Transverse colon (tissue), 4 donors: ENCODE measurements at places on chromosomes 3 and 15. TPM values are rescaled to one million over a fixed set of nuclear protein-coding genes. Genes with fewer than 3 reads are reported as not detected.

The TBL1XR1 gene
- 39.6 TPM for total RNA-seq

The MNS1 gene
- total RNA-seq: not detected

The SHISA5 gene
- 74.3 TPM for total RNA-seq

The TEX9 gene
- total RNA-seq: 3.4 TPM

The RBP2 gene
- total RNA-seq: not detected

DNA sequence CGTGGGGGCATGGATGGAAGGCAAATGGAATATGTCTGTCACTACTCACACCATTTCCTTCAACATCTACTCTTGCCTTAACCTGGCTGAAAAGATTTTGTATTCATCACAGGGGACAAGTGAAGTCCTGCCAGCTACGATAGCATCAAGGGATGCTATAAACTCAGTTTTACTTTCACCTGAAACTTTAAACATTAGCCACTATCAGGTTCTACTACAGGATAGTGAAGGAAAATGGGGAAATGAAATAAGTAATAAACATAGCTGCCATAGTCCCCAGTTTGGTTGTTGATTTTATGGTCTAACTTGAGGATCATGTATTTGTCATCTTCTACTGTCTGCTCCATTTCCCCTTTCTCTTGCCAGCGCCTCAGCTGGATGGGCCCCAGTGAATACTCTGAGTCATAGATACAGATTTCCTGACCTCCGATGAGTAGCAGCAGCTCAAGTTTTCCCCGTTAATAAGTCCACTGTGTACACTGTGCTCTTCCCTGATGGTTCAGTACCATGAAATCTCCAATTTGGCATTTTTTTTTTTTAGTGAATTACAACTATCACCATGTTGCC lies 338.2 kb upstream of the SLCO3A1 start:
- no peaks in the 10 kb centered on the region for H3K36me3 ChIP-seq
- H3K4me1 ChIP-seq: no peaks in the 10 kb centered on the region
- DNase-seq: no peak

GRCh38 chr15:84829428-84829827 lies 12.3 kb downstream of the ALPK3 start:
- H3K4me1 ChIP-seq: peaks cover 6% of the 10 kb centered on the region
- no peak for DNase-seq
- no peaks in the 10 kb centered on the region for H3K27me3 ChIP-seq
- no peaks in the 10 kb centered on the region for H3K36me3 ChIP-seq
- H3K4me3 ChIP-seq: no peak overlapping the region
- H3K27ac ChIP-seq: no peak overlapping the region

DNA sequence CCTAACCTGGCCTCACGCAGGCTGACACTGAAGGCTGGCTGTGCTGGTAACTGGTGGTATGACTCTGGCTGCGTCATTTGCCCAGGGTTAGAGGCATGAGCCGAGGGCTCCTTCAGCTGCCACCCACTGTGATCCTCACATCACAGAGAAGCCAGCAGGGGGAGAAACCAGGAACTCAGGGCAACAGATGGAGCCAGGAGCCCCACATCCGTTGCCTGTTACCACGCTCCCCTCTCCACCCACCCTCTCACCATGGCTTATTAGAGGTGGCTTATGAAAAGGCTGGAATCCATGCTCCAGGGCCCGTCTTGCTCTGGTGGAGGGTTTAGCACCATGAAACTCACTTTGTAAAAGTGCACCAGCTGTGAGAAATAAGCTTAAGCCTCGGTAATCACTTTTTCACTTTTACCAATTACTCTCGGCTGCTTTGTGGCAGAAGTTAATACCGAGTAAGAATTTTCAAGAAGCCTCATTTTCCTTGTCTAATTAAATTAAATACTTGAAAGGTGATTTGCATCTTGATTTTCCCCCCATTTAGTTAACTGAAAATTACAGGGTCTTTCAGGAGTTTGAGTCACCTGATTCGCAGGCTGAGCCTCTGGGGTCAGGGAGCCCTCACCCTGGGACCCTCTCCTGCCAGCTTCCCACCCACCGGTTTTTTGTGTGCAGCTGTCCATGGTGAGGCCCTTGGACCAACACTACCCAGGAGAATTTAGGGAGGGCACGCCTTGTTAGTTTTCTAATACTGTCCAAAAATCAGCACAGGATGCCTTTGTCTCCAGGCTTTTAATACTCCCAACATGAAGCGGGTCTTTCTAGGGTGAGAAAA lies 60.9 kb downstream of the ASB7 start:
- no peaks in the 10 kb centered on the region for H3K27me3 ChIP-seq
- peak overlapping the region; percentile 2 for H3K27ac ChIP-seq
- H3K4me1 ChIP-seq: no peaks in the 10 kb centered on the region
- DNase-seq: no peak

DNA sequence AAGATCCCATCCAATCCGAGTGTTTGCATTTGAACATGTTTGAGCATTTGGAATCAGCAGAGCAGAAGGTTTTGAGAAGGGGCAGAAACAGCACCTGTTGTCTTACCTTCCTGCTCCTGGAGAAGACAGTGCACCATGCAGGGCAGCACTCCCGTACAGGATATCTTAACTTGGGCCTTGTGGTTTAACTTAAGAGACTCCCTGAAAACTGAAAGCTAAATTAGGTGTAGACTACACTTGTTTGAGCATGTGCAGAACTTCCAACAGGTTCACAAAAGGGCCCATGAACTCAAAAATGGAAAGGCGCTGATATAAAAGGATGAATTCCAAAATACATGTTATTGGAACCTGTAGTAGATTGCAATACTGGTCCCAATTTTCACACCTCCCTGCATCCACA lies 175.4 kb upstream of the PRICKLE2 start:
- no peak overlapping the region for H3K27ac ChIP-seq
- H3K27me3 ChIP-seq: no peaks in the 10 kb centered on the region
- no peak for DNase-seq
- H3K4me3 ChIP-seq: no peak overlapping the region
- no peaks in the 10 kb centered on the region for H3K36me3 ChIP-seq
- H3K4me1 ChIP-seq: no peaks in the 10 kb centered on the region

- DNase-seq: no peak
- H3K36me3 ChIP-seq: no peaks in the 10 kb centered on the region
- no peak overlapping the region for H3K4me3 ChIP-seq
Measured at GRCh38 chr3:25674670-25675069, 10.0 kb upstream of the TOP2B start.

GRCh38 chr15:57455929-57456328 lies 79.6 kb downstream of the CGNL1 start:
- H3K4me1 ChIP-seq: no peaks in the 10 kb centered on the region
- DNase-seq: no peak
- H3K4me3 ChIP-seq: no peak overlapping the region
- H3K27ac ChIP-seq: no peak overlapping the region
- H3K27me3 ChIP-seq: no peaks in the 10 kb centered on the region

DNA sequence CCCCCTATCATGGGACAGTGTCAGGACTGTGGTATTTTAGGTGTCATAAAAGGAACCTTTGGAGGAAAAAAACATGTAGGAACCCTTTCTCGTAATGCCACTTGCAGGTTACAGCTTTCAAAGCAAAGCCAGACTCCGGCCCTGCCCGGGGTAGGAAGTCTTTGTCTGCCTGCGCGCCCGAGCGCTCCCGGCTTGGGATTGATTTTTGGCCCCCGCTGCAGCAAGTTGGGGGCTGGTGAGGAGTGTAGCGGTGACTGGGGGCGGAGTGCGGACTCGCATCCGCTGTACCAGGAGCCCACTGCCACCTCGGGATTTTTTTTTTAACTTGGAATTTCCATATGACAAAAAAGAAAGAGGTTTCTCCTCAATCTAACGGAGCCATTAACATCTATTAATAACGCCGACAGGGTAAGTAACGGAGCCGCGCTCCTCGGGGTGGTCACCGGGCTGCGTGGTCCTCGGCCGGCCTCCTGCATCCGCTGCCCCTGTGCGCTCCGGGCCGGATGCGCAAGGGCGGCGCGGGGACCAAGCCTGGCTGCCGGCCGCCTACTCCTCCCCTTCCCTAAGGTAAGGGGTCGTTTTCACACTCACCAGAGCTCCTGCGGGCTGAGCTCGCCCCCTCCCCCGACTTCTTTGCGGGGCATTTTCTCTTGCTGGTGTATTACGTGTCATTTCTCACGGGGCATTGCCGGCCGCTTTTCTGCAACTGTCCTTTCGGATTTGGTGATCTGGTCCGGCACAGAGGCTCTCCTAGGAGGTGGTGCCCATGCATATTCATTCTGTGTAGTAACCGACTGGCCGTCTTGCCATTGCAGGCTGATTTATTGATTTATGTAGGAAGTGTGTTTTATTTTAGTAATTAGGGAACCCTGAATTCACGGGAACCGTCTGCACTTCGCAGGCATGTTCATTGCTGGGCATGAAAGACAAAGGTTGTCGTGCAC lies 219.8 kb upstream of the TOPAZ1 start:
- no peak overlapping the region for H3K27ac ChIP-seq
- no peaks in the 10 kb centered on the region for H3K4me1 ChIP-seq
- H3K4me3 ChIP-seq: peak overlapping the region; percentile 24
- no peaks in the 10 kb centered on the region for H3K36me3 ChIP-seq

The KBTBD8 gene
- not detected for total RNA-seq

DNA sequence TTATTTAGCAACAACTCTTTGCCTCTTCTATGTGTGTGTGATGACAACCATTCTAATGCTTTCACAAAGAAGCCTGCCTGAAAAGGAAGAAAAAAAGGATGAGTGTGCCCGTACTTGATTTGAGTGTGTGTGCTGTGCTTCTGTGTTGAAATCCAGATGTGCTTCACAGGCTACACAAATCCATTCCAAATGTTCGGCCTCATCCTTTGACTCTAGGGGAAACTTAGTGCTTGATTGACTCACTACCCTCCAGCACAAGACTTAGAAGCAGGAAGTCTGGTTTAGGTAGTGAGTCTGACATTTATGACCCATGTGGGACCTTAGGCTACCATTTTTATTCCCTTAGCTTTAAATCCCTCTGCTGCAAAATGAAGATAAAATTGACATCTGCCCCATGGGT lies 108.8 kb upstream of the PLAAT1 start:
- DNase-seq: no peak
- no peaks in the 10 kb centered on the region for H3K36me3 ChIP-seq
- no peak overlapping the region for H3K4me3 ChIP-seq
- H3K4me1 ChIP-seq: no peaks in the 10 kb centered on the region
- no peaks in the 10 kb centered on the region for H3K27me3 ChIP-seq
- no peak overlapping the region for H3K27ac ChIP-seq

The CYP11A1 gene
- not detected for total RNA-seq

GRCh38 chr15:85568261-85568808 lies 187.9 kb downstream of the AKAP13 start:
- no peak for DNase-seq
- H3K27ac ChIP-seq: no peak overlapping the region
- peaks cover 26% of the 10 kb centered on the region for H3K4me1 ChIP-seq
- H3K27me3 ChIP-seq: no peaks in the 10 kb centered on the region

The HRG gene
- not detected for total RNA-seq

The SLC12A8 gene
- total RNA-seq: 6.2 TPM

The HTR3E gene
- total RNA-seq: 0.80 TPM

The ARHGEF3 gene
- total RNA-seq: 3.2 TPM

DNA sequence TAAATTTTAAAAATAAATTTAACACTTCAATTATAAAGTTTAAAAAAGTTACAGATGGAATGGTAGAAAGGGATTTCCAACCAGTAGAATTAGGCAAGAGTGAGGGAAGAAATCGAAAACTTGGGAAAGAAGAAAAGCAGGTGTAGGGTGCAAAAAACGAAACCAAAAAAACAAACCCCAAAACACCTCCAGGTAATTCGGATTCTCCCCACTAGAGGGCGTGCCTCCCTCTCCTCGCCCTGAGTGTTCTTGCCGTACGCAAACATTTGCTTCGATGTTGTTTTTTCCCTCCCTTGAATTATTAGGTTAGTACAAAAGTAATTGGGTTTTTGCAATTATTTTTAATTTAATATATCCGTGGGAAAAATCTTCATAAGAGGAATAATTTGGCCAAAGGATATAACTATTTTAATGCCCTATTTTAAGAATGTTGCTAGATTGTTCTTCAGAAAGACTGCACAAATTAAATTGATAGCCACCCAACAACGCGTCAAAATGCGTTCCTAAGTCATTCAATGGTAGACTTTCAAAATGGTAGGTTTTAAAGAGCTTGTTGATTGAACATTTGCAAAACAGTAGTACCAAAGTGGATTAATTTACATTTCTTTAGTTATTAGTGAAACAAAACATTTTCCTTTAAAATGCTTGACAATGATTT lies 63.7 kb downstream of the SLC30A4 start:
- peaks cover 36% of the 10 kb centered on the region for H3K4me1 ChIP-seq
- H3K27ac ChIP-seq: peak overlapping the region; percentile 77
- H3K27me3 ChIP-seq: no peaks in the 10 kb centered on the region
- DNase-seq: peak; percentile 84
- no peak overlapping the region for H3K4me3 ChIP-seq

DNA sequence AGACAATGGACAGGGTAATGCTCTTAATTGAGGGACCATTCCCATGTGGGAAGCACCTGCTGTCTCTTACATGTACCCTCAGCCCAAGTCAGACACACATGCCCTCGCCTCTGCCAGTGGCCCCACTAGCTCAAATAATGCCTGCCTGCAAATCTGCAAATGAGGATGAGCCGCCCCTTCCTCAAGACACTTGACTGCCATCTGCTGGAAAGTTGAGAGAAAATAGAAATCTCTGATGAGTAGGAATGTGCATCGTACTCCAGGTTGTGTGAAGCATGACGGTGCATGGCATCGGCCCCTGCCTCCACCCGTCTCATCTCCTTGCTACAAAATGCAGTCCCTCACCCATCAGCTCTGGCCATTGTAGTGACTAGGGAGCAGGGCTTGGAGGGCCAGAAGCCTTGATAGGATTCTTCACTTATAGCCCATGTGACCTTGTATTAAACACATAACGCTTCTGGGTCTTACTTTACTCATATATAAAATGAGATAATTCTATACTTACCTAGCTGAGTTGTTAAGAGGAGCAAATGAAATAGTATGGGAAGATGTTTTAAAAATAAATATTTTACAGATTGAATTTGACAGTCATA lies 6.3 kb upstream of the SCN5A start:
- H3K27me3 ChIP-seq: peaks cover 51% of the 10 kb centered on the region
- no peak for DNase-seq
- peaks cover 4% of the 10 kb centered on the region for H3K4me1 ChIP-seq

The PHLDB2 gene
- total RNA-seq: 43.8 TPM

The DYNLT2B gene
- 4.4 TPM for total RNA-seq

DNA sequence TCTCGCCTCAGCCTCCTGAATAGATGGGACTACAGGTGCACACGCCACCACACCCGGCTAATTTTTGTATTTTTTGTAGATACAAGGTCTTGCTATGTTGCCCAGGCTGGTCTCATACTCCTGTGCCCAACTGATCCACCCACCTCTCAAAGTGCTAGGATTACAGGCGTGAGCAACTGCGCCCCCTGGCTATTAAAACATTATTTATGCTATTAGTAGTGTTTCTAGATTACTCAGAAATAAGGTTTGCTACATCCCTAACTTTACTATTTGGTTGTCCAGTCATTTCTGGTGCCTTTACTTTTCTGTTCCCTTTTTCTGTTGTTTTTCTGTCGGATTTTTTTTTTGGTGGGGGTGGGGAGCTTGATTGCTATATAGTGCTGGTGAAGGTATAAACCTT lies 393.6 kb upstream of the TPM1 start:
- H3K27me3 ChIP-seq: no peaks in the 10 kb centered on the region
- DNase-seq: no peak
- no peak overlapping the region for H3K4me3 ChIP-seq
- H3K27ac ChIP-seq: no peak overlapping the region
- peaks cover 11% of the 10 kb centered on the region for H3K36me3 ChIP-seq
- H3K4me1 ChIP-seq: peaks cover 5% of the 10 kb centered on the region
